ENCODE measurements at places on chromosomes 5 and 9.

GRCh38 chr5:44051591-44051990 lies 337.6 kb downstream of the FGF10 start:
- no peak for DNase-seq

GRCh38 chr5:143141652-143142051 lies 261.8 kb downstream of the NR3C1 start:
- DNase-seq, result no peak

GRCh38 chr5:132019337-132019736 lies 7.9 kb upstream of the ACSL6 start:
- no peak for DNase-seq

- no peak for DNase-seq
Measured at GRCh38 chr5:179256328-179257175, 88.7 kb downstream of the ADAMTS2 start.

DNA sequence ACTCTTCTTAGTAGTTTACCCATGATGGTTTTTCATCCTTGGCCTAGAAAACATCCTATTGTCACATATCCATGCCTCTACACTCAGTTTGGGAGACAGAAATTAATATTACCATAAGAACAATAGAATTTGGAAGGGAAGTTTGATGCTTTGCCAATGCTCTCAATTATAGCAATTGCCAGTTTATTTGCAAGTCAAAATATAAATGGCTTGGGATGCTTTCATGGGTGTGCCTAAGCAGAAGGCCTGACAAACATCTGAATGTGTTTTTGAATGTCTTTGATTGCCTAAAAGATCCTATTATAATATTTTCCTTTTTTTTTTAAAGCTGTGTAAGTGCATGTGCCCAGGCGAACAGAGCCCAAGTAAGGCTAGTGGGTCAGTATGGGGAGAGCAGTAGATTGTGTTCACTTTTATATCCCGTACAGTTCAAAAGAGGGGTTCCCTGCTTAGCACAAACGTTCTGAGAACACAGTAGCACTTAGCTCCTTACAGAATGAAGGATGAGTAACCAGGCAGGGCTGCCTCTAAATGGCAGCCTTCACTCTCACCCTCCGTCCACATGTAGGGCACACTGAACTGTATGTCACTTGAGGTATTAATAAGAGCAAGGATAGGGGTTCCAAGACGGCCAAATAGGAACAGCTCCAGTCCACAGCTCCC lies 56.0 kb upstream of the AGXT2 start:
- DNase-seq, result no peak

All from non-pigmented ciliary epithelial cell (primary cell).